Immature natural killer cell (primary cell): ENCODE measurements at places on chromosomes 4 and X. TPM values are rescaled to one million over a fixed set of nuclear protein-coding genes. Genes with fewer than 3 reads are reported as not detected.
A peak's percentile ranks its signal among the peaks of the same experiment; 100 is the strongest.

The TMPRSS11F gene
- not detected for polyA plus RNA-seq

The KDR gene
- not detected for polyA plus RNA-seq

The CSAG3 gene
- polyA plus RNA-seq: not detected

The NKX6-1 gene
- polyA plus RNA-seq: not detected

The STPG2 gene
- polyA plus RNA-seq: not detected

The HTR2C gene
- not detected for polyA plus RNA-seq

The COL25A1 gene
- not detected for polyA plus RNA-seq

The ARMCX1 gene
- polyA plus RNA-seq: 0.21 TPM

DNA sequence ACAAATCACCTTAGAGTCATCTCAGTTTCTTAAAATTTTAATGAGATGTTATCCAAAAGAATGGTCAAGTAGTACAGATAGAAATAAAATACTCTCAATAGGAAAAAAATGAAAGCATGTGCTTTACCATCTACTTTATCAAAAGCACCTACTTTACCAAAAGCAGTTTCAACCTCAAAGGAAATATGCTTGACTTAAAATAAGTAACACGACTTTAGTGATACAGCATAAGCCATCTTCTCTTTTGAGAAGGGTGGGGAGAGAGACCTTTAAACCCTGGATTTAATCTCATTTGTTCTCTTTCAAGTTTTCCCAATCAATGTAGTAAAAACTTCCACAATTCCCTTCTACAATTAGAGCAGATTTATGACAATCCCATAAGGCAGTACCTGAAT is 26.5 kb downstream of the OTUD4 start:
- DNase-seq: no peak

- no peak for DNase-seq
Observed at GRCh38 chr4:45527160-45527559, 596.7 kb downstream of the GABRG1 start.

DNA sequence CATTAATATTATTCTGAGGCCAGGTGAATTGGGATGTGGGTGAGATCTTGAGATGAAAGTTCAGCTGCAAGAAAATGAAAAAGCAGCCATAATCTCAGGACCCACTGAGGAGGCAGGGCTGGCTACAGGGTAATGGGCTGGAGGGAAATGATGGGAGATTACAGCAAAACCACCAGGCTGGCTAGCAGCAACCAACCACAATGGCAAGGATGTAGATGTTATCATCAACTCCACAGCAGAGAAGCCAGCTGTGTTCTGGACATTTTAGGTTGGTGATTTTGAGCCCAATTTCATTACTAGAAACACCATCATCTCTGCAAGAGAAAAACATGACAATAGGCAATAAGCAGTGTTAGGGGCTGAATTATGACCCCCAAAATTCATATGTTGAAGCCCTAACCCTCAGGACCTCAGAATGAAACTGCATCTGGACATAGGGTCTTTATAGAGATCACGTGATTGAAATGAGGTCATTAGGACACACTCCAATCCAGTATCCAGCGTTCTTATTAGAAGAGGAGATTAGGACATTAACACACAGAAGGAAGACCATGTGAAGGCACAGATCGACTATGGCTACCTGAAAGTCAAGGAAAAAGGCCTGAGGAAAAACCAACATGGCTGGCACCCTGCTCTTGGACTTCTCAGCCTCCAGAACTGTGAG is 139.8 kb upstream of the KIT start:
- DNase-seq: no peak

DNA sequence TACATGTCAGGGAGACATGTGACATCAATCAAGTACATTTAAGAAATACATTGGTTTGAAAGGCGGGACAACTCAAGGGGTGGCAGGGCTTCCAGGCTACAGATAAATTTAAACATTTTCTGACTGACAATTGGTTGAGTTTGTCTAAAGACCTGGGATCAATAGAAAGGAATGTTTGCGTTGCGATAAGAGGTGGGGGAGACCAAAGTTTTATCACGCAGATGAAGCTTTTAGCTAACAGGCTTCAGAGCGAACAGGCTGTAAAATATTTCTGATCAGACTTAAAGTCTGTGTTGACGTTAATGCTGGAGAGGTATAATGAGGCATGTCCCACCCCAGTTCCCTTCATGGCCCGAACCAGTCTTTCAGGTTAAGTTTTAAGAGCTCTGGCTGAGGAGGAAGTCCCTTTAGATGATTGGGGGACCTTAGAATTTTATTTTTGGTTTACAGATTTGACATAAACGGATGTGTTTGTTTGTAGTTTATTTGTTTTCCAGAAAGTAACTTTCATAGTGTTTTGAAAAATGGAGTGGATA is 346.7 kb upstream of the RASGEF1B start:
- no peak for DNase-seq

DNA sequence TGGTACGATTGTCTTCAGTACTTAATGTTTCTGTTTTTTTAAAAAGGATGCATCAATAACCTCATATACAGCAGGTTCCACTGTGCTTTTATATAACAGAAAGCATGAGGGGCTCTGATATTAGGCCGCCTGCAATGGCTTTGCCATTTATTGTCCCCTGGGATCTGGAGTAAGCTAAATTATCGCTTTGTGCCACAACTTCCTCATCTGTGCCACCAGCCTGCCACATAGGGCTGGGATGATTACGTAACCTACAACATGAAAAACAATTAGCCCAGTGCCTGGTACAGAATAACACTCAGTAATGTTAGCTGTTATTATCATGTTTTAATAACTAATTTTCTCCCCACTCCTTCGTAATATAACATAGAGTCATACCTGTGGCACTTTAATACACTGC is 65.5 kb upstream of the TRIM2 start:
- no peak for DNase-seq

- DNase-seq: no peak
Observed at GRCh38 chrX:38500866-38501265, 60.5 kb upstream of the TSPAN7 start.

DNA sequence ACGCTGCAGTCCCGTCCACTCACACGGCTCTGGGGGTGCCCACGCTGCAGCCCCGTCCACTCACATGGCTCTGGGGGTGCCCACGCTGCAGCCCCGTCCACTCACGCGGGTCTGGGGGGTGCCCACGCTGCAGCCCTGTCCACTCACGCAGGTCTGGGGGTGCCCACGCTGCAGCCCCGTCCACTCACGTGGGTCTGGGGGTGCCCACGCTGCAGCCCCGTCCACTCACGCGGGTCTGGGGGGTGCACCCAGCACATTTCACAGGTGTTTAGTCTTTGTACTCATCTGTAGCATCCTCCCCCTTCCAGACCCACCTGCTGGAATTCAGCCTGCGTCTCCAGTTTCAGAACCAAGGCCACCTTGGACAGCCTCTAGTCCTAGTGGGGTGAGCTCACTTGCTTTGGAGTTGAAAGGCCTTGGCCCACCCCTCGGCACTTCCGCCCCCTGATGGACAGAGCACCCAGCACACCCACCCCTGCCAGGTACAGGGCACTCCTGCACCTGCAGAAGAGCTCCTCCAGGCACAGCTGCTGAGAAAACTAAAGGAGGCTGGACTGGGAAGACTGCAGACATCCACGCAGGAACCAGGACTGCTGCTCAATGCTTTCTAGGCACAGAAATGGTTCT is 73.0 kb downstream of the ABLIM2 start:
- no peak for DNase-seq

DNA sequence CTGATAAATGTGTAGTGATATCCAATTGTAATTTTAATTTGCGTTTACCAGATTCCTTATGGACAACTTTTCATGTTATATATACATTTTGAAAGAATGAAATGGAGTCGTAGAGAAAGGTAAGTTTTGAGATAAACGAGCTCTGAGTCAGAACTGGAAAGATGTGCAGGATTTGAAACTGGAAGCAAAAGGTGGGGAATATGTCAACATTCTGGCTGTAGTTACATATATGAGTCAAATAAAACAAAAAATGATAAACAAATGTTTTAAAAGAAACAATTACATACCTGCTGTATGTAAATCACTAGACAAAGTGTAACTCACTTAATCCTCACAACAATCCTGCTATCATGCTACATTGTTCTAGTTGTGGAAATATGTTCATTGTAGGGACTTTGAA is 84.0 kb downstream of the LPAR4 start:
- DNase-seq: no peak

- no peak for DNase-seq
Observed at GRCh38 chr4:73315091-73315490, 56.5 kb upstream of the ANKRD17 start.

DNA sequence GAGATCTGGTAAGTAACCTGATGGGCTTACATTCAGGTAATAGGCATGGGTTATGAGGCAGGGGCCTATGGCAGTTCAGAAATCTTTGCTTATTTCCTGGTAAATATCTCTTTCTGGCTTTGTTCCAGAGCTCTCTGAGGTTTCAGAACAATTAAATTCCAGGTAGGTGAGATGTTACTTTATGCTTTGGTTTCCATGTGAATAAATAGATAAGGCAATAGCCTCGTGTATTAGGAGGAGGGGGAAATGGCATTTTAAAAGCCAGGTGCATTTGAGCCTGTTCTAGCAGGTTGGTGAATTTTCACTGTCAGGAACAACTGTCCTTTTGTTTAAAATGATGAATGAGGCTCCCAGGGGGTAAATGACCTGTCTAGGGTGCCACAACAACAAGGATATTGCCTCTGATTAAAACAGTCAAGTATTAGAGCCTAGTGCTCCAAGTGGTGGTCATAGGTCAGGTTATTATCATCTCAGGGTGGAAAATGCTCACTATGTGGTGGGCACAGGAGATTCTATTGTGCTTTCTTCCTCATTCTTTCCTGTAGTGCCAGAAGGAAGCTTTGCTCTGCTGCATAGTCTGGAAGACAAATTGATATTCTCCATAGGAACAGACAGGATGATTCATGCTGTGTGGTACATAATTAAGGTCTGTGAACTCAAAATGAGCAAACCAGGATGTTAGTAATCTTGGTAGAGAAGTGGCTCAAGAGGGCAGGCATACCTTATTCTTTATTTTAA is 296.2 kb downstream of the INPP4B start:
- no peak for DNase-seq

- DNase-seq: no peak
Observed at GRCh38 chrX:46762963-46763362, 4.0 kb upstream of the SLC9A7 start.

DNA sequence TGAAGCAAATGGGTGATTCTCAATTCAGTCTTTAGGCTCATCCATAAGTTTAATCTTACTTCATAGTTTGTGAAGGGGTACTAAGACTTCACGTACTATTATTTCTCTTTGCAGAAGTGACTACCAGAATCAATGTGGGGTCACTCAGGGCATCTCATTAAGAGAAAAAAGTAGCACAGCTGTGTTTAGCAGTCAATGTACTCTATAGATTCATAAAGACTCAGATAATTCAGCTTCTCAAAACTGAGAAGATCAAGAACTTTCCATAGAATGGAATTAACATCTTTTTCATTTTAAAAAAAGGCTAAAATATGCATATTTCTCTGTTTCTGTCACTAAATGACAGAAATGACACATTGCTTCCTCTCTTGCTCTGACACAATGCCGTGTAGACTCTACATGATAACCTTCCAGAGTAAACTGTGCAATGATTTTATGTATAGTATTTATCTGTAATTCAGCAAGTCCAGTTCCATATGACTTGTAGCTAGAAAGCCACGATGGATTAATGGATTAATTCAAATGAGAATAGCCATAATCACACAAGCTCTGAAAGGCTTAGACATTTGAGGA is 20.3 kb upstream of the LSM6 start:
- no peak for DNase-seq

GRCh38 chr4:145177906-145178538 is 2.4 kb downstream of the OTUD4 start:
- peak; percentile 14 for DNase-seq

DNA sequence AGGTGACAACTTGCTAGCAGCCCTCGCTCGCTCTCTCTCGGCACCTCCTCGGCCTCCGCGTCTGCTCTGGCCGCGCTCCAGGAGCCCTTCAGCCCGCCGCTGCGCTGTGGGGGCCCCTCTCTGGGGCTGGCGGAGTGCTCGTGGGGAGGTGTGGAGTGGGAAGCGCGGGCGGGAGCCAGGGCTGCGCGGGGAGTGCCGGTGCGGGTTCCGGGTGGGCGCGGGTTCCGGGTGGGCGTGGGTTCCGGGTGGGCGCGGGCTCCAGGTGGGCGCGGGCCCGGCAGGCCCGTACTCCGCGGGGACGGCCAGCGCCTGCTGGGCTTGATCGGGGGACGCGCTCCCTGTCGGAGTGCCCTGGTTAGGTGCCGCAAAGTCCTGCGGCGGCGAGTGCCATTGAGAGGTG is 384.3 kb downstream of the GPM6A start:
- no peak for DNase-seq

DNA sequence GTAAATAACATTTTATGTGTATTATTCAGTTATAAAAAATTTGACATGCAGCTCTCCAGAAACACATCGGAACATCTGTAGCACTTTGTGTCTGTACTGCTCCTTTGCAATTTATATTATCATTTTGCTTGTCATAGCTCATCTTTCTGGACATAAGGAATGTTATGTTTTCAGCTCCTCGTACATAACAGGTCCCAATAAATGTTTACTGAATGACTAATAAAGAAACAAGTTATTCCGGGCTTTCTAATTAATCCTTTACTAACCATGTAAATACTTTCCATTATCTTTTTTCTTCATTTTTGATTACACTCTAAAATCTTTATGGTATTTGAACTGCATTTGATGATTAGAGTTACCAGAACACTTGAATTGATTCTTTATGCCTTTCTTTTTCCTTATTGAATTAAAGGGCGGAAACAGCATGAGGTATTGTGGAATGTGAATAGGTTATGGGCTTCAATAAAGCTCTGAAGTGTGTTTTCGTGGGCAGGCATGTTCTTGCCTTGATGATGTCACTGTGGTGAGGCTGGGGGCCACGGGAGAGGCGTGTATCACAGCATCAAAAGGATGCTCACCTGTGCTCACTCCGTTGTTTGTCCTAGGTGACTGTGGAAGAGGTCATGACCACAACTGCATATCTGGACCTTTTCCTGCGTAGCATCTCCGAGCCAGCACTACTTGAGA is 131.6 kb downstream of the GATB start:
- DNase-seq: no peak

GRCh38 chrX:110531873-110532580 is 173.4 kb downstream of the RTL9 start:
- DNase-seq: no peak

DNA sequence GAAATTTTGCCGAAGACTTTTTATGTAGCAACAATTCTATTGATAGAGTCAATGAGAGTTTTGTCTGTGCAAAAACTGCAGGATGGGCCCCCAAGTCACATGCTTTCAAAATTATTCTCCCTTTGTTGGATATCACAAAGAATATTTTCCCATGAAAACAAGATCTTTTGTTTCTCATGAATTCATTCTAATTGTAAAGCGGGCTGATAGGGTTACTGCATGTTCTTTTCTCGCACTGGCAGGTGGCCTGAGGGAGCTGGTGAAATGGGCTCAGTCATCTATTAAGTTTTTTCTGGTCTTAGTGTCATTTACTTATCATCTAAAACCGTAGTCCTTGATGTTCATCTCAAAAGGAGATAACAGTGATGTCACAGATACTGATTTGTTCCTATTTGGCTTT is 44.2 kb downstream of the MID1IP1 start:
- no peak for DNase-seq

DNA sequence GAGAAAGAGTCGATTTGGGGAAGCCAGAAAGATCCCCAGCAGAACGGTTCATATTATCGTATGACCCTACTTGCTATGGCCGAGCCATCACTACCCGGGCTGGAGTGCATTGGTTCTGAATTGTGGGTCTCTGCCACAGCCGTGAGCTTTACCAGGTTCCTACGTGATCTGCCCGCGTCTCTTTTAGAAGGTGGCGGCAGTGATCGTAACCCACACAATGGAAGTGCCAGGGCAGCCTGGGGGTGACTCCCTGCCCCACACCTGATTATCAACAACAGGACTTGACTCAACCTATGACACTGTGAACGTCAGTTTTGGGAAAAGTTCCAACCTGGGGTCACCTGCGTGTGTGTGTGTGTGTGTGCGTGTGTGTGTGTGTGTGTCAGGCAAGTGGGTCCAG is 90.8 kb downstream of the SHOX start:
- no peak for DNase-seq

GRCh38 chr4:53199356-53199755 is 166.5 kb downstream of the SCFD2 start:
- no peak for DNase-seq
